ENCODE measurements at places on chromosomes 7 and 10.

- no peak for DNase-seq
These were observed 20.6 kb downstream of the ACSL5 start for GRCh38 chr10:112394475-112394875.

DNA sequence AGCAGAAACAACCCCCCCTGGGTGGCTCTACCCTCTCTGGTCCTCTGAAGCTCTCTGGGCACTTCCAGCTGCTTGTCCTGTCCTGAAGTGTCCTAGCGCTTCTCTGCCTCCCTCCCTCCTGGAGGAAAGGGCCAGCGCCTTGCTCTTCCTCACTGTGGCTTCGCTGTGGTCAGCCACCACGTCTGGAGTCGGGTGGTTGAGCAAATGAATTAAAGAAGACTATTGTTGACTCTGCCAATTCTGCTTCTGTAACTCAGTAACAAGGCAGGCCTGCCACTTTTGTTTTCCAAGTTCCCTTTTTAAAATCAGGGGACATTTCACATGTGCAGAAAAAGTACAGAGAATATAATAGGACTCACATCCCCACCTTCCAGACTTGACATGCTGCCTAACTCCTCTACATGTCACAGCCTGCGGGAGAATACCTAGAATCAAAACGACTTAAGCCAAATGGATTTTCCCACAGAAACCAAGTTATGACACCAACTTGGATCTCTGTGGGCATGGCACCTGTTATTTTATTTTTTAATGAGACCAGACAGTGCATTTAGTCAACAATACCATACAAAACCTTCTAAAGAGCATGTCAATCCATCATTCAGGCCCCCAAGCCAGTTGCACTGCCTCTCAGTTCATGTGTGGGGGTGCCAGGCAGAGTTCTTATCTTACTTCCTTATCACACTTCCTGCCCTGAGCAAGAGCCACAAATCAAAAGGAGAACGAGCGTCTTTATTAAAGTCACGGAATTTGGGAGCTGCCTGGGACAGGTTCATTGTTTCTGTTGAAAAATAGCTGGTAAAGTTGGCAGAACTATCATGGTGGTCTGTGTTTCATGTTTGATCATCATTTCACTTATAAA lies 6.8 kb downstream of the FFAR4 start:
- no peak for DNase-seq

GRCh38 chr10:132133005-132133404 lies 53.7 kb upstream of the DPYSL4 start:
- no peak for DNase-seq

DNA sequence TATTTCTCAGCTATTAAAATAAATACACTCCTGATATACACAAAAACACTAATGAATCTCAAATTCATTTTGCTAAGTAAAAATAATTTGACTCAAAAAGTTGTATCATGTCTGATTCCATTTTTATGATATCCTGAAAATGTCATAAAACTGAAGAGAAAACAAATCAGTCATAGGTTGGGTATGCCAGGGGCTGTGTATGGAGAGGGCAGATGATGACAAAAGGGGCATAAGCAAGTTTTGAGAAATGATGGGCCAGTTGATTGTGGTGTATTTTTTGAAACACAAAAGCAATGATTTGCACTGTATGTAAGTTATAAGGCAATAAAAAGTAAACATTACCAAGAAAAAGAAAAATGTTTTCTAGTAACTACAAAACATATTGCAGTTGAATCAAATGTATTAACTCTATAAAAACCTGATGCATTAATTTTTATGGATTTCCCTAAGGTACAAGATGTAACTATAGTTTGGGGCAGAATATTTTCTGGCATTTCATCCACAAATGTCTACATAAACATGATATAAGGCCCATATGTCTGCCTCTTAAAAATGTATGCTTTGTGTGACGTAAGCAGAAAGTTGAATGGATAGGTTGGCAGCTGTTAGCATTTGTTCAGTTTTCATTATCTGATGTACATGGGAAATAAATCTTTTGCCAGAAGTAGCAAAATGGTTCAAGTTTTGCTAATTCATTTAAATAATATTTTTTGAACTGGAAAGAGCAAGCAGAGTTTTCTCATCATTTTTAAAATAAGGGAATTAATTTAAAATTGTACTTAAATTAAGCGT lies 35.1 kb upstream of the ING3 start:
- no peak for DNase-seq

DNA sequence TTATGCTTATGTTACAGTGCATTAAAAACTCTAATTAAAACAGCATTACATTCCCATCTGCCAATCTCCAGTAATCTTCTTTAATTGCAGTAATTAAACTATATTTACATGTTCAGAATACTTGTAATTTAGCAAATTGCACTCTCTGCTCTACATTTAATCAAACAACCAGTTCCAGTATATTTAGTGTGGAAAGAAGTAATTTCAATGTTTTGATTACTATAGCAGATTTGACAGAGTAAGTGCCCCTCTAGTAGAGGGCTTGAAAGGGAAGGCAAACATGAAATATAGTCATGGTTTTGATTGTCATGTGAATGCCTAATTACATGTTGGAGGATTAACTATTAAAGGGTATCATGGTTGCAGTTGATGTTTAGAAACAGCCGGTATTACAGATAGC lies 739.7 kb downstream of the AUTS2 start:
- no peak for DNase-seq

- no peak for DNase-seq
These were observed 613.1 kb upstream of the NRP1 start for GRCh38 chr10:33947544-33947943.

- DNase-seq, result no peak
These were observed 55.5 kb upstream of the ATP6V0A4 start for GRCh38 chr7:138853448-138853847.

DNA sequence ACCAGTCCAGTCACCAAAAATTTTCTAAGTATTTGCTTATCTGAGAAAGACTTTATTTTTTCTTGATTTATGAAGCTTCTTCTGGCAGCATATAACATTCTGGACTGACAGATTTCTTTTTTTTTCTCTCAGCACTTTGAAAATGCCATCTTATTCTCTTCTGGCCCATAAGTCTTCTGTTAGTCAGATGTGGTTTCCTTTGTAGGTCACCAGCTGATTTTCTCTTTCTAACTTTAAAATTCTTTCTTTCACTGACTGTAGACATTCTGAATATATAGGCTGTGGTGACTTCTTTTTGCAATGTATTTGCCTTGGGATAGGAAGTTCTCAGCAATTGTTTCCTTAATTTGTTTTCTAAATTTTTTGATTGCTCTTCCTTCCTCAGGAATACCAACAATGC lies 172.5 kb downstream of the CCDC7 start:
- no peak for DNase-seq

DNA sequence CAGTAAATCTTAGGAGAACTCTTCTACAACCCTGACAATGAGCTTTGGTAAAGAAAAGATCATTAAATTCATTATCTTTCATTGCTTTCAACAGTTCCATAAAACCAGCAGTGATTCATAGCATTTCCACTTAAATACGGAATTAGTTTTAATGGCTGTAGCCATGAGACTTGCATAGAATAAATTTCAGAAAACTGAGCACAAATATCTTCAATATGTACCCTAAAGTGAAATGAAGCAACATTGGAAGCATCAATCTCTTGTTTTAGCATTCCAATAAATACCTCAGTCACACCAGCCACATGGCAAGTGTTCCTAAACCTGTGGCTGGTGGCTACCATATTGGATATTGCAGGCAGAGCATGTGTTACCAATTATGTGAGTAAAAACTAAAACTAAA lies 3.6 kb upstream of the RARRES2 start:
- no peak for DNase-seq

- DNase-seq, result peak; percentile 83
These were observed 36.9 kb downstream of the ASB13 start for GRCh38 chr10:5629303-5630111.

- DNase-seq, result no peak
These were observed 150.4 kb upstream of the PRPS1L1 start for GRCh38 chr7:18177815-18178660.

- DNase-seq, result no peak
These were observed 160.6 kb upstream of the YAE1 start for GRCh38 chr7:39405581-39405980.

GRCh38 chr7:82129091-82129490 lies 314.5 kb downstream of the CACNA2D1 start:
- no peak for DNase-seq

DNA sequence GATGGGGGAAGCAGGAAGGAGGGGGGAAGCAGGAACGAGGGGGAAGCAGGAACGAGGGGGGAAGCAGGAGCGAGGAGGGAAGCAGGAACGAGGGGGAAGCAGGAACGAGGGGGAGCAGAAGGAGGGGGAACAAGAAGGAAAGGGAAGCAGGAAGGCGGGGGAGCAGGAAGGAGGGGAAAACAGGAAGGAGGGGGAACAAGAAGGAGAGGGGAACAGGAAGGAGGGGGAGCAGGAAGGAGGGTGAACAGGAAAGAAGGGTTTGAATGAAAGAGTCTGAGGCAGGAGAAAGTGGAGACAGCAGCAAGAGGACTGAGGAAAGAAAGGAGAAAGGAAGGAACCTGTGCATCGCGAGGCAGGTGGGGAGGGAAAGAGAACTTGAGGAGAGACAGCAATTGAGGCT lies 256.6 kb downstream of the PTEN start:
- DNase-seq, result no peak

DNA sequence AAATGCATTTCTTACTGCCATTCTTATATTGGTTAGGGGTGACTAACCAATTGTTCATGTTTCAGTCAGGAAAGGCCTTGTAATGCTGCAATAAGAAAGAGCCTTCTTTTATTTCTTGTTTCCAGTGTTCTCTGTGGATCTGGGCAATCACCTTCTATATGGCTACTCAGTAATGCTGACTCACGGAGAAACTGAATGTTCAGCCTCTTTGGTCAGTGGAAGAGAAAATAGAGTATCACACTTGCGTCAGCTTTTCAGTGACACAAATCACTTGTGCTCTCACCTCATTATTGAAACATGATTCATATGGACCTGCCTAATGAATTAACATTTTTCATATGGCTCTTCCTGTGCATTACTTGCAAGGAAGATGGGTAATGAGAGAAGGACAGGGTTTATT lies 243.9 kb upstream of the POT1 start:
- DNase-seq, result no peak

DNA sequence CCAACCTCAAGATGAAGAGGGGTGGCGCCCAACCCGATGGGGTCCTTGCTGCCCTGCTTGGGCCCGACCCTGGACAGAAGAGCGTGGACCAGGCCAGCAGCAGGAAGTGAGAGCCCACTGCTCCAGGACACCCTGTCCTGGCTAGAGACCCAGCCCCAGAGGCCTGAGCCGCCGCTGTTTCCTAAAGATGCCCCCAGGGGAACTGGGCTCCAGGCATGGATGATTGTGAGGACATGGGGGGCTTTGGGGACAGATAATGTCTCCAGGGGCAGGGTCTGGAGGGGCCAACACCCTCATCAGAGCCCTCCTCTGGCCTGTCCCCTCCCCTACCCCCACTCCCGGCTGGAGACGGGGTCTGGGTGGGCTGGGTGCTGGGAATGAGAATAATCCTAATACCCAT lies 71.7 kb downstream of the MYL10 start:
- DNase-seq, result no peak

DNA sequence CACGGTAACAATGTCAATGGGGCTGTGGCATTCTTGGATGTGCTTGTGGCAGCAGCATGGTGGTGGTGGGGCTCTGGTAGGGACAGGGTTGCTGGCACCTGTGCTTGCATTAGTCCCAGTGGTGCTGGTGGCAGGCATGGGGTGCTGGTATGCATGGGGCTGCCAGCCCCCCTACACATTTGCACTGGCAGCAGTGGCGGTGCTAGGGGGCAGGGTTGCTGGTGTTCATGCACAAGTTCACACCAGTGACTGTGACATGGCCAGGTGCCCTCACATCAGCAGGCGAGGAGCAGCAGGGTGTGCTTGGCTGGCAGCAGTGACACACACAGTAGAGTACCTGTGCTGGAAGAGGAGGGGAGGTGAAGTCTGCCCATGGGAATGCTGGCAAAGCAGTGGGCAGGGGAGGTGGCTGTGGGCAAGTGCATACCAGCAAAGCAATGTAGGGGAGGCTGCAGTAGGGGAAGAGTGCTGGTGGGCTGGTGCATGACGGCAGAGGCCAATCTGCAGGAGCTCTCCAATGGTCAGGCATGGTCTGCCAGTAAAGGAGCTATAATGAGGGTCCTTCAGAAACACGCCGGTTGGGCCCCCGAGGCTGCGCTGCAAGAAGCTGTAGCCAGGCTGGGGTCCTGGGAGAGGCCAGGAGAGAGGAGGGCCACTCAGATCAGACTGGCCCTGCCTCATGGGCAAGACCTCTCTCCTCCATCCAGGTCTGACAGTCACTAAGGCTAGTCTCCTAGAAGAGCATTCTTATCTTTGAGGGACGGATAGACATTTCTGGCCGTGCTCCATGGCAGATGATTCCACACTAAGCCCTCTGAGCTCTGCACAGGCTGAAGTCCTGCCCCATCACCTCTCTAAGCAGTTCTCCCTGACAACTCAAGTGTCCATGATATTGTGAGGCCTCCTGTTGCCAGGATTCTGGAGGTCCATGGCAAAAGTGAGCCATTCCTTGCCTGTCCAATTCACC lies 406.4 kb downstream of the SEMA3D start:
- DNase-seq, result no peak

DNA sequence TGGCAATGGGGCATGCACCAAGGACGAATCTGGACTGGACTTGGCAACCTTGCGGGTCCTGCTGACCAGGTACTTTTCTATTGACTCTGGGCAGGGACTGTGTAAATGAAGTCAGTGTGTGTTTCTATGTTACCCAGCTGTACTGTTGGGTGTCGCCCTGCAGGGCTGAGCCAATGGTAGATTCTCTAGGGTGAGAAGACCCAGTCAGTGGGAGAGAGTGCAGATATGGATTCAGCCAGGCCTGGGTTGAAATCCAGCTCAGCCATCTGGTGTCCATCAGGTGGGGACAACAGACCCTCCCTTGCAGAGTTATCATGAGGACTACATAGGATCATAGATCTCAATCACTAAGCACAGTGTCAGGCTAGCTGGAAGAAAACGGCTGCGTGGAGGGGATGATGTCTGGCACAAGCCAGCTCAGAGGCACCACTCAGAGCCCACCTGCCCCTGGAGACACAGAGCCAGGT lies 4.9 kb upstream of the PPIF start:
- DNase-seq, result no peak

DNA sequence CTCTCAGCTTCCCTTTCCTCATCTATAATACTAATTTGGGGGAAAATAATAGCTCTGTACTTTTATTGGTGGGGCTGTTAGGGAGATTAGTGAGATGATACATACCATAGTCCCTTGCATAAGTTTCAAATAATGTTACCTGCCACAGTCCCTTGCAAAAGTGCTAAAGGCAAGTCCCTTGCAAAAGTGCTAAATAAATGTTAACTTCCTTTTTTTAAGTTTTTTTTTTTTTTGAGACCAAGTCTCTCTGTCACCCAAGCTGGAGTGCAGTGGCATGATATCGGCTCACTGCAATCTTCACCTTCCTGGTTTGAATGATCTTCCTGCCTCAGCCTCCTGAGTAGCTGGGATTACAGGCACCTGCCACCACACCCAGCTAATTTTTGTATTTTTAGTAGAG lies 43.4 kb upstream of the SRGN start:
- no peak for DNase-seq

GRCh38 chr10:91389636-91390512 lies 20.3 kb upstream of the HECTD2 start:
- no peak for DNase-seq

- no peak for DNase-seq
These were observed 21.5 kb upstream of the TBL2 start for GRCh38 chr7:73599916-73600315.

DNA sequence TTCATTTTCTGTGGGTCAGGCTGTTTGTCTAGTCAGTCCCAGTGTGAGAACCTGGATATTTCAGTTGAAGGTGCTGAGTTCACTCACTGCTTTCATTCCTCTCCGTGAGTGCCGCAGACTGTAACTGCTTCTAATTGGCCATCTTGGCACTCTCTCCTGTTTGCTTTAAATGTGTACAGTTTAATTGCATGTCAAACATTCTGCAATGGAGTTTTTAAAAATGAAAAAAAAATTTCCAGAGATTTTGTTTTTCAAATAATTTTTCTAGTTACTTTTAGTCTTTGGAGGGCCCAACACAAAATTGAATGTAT lies 87.8 kb downstream of the CCSER2 start:
- DNase-seq, result no peak
